ENCODE measurements at places on chromosomes 16 and 17. TPM values are rescaled to one million over a fixed set of nuclear protein-coding genes. Genes with fewer than 3 reads are reported as not detected.

DNA sequence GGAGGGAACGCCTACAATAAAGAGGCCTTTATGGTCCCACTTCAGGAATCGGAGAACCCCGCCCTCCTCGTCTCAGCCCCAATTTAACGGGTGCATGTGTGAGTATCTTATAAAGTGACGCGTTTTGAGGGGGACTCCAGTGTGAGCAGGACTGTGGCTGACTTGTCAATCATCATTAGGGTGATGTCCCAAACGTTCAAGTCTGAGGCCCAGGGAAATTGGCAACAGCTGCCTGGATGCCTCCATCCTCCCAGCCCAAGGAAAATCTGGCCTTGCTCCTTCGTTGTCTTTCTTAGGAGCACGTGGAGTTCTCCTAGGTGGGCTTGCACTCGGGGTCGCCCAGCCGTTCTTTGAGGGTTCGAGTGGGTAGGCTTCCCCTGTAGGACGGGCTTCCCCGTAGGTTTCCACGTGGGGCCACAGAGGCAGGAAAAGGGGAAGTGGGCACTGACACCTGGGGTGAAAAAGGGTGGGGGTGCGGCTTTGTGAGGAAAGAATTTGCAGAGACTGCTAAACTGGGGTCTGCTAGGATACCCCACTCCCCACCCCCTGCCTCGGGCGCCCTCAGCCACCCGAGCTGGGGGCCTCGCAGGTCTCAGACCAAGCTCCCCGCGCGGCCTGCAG is 561 bp upstream of the HERPUD1 start:
- no peaks in the 10 kb centered on the region for H3K27me3 ChIP-seq
- H3K4me3 ChIP-seq, result peak overlapping the region; percentile 95
- DNase-seq, result peak; percentile 30
- peaks cover 4% of the 10 kb centered on the region for H3K4me1 ChIP-seq
- H3K27ac ChIP-seq, result peak overlapping the region; percentile 98

DNA sequence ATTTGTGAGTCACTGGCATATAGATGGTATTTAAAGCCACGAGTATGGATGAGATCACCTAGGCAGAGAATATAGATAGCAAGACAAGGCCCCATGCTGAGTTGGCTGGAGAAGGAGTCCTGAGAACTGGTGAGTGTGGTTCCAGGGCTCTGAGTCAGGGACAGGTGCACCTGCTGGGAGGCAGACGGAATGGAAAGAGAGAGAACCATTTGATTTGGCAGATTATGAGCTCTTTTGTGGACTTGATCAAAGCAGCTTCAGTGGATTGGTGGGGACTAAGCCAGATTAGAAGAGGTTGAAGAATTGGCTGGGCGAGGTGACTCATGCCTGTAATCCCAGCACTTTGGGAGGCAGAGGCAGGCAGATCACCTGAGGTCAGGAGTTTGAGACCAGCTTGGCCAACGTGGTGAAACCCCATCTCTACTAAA is 4.3 kb upstream of the C16orf92 start:
- no peaks in the 10 kb centered on the region for H3K4me1 ChIP-seq
- no peak for DNase-seq
- no peak overlapping the region for H3K4me3 ChIP-seq
- no peaks in the 10 kb centered on the region for H3K27me3 ChIP-seq
- no peaks in the 10 kb centered on the region for H3K36me3 ChIP-seq
- no peak overlapping the region for H3K27ac ChIP-seq

DNA sequence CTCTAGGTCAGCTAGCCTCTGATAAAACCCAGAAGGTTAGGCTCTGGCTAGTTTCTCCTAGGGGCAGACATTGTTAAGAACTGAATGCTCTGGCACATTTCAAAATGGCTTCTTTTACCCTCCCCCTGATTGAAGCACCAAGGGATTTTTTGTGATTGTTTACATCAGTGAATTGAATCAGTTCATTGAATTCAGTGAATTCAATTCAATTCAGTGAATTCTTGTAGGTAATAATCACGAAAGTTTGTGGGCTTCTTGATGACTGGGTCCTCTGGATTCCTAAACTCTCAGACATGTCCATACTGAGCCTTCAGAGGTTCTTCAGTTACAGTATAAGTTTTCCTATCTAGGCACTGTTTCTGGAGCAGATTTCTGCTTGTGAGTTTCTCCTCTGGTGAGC is 135.2 kb upstream of the ELAC2 start:
- H3K4me3 ChIP-seq, result no peak overlapping the region
- H3K27me3 ChIP-seq, result no peaks in the 10 kb centered on the region
- DNase-seq, result no peak
- no peak overlapping the region for H3K27ac ChIP-seq
- H3K36me3 ChIP-seq, result no peaks in the 10 kb centered on the region
- H3K4me1 ChIP-seq, result no peaks in the 10 kb centered on the region

DNA sequence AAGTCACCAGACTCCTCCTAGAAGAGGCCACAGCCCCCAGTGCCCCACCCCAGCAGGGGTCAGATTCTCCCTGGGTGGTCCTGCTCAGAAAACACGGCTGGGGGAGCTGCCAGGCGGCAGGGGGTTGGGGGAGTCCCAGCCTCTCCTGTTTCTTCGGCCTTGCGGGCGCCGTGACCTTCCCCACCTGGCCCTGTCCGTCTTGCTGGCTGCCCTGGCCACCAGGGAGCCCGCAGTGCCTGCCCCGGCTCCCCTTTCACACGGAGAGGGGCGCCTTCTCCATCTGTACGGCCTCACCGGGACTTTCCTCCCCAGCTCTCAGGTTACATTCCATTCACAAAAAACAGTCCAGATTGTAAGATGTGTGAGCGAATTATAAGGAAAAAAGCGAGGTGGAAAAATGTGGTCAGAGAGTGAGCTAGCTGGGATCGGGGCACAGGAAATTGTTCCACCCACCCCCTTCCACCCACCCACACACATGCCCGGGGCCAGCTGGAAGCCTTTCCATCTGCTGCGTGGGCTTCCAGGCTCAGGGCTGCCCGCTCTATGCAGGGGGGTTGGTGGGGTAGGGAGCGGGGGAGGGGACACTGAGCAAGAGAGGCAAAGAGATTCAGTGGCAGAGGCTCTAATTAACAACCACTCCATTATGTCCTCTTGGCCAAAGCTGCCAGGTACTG is 14.6 kb upstream of the CIBAR2 start:
- no peaks in the 10 kb centered on the region for H3K36me3 ChIP-seq
- peaks cover 13% of the 10 kb centered on the region for H3K4me1 ChIP-seq
- H3K27ac ChIP-seq, result no peak overlapping the region
- no peaks in the 10 kb centered on the region for H3K27me3 ChIP-seq

- no peak overlapping the region for H3K27ac ChIP-seq
- no peak for DNase-seq
- no peaks in the 10 kb centered on the region for H3K4me1 ChIP-seq
- H3K36me3 ChIP-seq, result no peaks in the 10 kb centered on the region
Observed at GRCh38 chr16:80166082-80166481, 374.7 kb upstream of the DYNLRB2 start.

- H3K4me1 ChIP-seq, result peaks cover 8% of the 10 kb centered on the region
- no peaks in the 10 kb centered on the region for H3K36me3 ChIP-seq
- H3K4me3 ChIP-seq, result no peak overlapping the region
- no peak overlapping the region for H3K27ac ChIP-seq
Observed at GRCh38 chr17:50111673-50112655, 16.8 kb downstream of the PDK2 start.

- H3K27me3 ChIP-seq, result no peaks in the 10 kb centered on the region
- no peak overlapping the region for H3K4me3 ChIP-seq
- no peak for DNase-seq
- no peaks in the 10 kb centered on the region for H3K36me3 ChIP-seq
- H3K4me1 ChIP-seq, result no peaks in the 10 kb centered on the region
Observed at GRCh38 chr17:6423931-6424330, 11.0 kb downstream of the AIPL1 start.

- H3K4me3 ChIP-seq, result no peak overlapping the region
- H3K36me3 ChIP-seq, result no peaks in the 10 kb centered on the region
- H3K27me3 ChIP-seq, result no peaks in the 10 kb centered on the region
- DNase-seq, result no peak
- no peak overlapping the region for H3K27ac ChIP-seq
- peaks cover 2% of the 10 kb centered on the region for H3K4me1 ChIP-seq
Observed at GRCh38 chr17:47603830-47604597, 45.7 kb upstream of the KPNB1 start.

DNA sequence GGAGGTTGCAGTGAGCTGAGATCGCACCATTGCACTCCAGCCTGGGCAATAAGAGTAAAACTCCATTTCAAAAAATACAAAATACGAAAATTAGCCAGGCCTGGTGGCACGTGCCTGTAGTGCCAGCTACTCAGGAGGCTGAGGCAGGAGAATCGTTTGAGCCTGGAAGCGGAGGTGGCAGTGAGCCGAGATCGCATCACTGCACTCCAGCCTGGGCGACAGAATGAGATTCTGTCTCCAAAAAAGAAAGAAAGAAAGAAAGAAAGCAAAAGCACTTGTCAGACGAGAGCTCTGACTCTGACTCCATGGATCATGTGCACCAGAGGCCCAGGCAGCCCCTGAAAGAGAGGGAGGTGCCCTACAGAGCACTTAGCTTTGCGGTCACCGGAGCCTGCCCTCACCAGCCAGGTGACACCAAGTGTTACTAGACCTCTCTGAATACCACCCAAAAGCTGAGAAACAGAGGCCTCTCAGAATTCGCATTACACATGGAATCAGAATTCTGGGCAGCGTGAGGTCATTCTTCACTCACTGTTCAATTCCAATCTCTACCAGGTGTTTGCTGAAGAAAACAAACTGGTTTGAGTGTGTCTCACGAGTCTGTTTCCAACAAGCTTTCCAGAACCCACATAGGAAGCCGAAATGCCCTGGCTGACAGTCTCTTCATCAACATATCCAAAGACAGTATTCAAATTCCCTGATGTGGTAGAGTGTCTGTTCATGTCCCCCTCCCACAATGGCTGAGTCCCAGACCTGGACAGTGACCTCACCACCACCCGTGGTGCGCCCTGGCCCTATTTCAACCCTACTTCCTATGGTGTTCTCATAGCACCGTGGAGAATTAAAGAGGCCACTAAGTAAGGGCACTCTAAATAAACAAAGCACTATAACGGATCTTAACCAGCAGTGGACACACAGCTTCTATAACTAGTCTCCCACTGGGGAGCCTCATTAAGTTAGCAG is 1.5 kb downstream of the FLCN start:
- peak overlapping the region; percentile 94 for H3K4me3 ChIP-seq
- no peak for DNase-seq
- H3K36me3 ChIP-seq, result no peaks in the 10 kb centered on the region
- H3K4me1 ChIP-seq, result peaks cover 4% of the 10 kb centered on the region

GRCh38 chr17:64380985-64381384 is 9.7 kb downstream of the PECAM1 start:
- no peak for DNase-seq
- no peaks in the 10 kb centered on the region for H3K27me3 ChIP-seq
- peaks cover 10% of the 10 kb centered on the region for H3K4me1 ChIP-seq

DNA sequence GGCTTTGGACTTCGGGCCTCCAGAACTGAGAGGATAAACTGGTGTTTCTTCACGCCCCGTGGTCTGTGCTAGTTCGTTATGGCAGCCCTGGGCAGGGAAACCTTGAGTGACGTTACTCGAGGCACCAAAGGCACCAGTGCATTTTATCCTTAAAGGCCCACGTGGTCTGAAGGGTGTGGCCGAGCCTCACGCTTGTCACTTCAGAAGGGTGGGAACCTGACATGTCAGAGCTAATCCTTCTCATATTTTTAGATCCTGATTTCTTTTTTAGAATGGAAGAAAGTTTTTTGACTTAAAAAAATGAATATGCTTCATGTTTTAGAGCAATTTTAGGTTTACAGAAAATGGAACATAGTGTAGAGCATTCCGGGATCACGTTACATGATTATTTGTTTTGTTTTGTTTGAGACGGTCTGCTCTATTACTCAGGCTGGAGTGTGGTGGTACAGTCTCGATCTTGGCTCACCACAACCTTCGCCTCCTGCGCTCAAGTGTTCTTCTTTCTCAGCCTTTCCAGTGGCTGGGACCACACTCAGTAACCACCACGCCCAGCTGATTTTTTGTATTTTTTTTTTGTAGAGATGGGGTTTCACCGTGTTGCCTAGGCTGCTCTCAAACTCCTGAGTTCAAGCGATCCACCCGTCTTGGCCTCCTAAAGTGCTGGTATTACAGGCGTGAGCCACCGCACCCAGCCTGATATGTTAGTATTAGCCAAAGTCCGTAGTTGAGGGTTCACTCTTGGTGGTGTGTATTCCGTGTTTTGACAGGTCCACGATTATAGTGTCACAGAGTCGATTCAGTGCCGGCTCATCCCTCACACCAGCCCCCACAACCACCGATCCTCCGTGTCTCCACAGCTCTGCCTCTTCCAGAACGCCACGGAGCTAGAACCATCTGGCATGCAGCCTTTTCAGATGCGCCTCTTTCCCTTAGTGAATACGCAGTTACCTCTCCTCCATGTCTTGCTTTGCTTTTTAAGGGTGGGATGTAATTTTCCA is 47.9 kb downstream of the RAB11FIP3 start:
- no peaks in the 10 kb centered on the region for H3K4me1 ChIP-seq
- H3K4me3 ChIP-seq, result no peak overlapping the region
- H3K36me3 ChIP-seq, result no peaks in the 10 kb centered on the region
- DNase-seq, result no peak
- no peaks in the 10 kb centered on the region for H3K27me3 ChIP-seq
- H3K27ac ChIP-seq, result no peak overlapping the region

- H3K4me1 ChIP-seq, result no peaks in the 10 kb centered on the region
- no peak for DNase-seq
- H3K27me3 ChIP-seq, result no peaks in the 10 kb centered on the region
- H3K36me3 ChIP-seq, result no peaks in the 10 kb centered on the region
- H3K4me3 ChIP-seq, result no peak overlapping the region
Observed at GRCh38 chr17:44176671-44177501, 6.4 kb downstream of the ASB16 start.

DNA sequence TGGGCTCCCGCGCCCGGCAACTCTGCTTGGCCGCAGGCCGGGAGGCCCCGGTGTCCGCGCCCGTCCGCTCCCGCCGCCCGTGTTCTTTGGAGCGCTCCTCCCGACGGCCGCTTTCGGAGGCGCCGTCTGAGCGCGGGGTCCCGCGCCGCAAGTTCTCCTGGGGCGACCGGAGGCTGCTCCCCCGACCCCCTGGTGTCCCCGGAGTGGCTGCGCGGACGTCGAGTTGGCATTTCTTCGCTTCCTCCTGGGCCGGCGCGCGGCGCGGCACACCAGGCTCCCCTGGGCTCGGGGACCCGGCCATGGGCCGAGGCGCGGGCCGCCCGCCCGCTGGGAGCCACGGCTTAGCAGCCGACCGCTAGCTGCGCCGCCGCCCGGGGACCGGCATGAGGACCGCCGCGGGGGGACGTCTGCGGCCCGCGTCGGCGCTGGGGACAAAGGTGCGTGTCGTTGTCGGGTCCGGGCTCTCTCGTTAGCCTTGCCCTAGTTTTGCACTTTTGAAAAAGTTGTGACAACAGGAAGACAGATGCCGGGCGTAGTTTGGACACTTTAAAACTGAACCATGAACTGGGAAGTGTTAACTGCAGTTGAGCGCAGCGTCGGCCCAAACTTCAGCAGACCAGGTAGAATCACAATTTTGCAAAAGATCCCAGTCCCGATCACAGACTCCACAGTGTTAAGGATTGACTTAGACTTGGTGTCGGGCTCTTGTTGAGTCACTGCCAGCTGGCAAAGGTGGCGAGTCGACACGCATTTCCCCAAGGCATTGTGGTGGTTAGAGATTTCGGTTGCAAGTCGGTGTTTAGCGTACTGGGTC is 700 bp downstream of the UBN1 start:
- H3K4me3 ChIP-seq, result peak overlapping the region; percentile 63
- peaks cover 10% of the 10 kb centered on the region for H3K4me1 ChIP-seq
- DNase-seq, result peak; percentile 70
- H3K36me3 ChIP-seq, result no peaks in the 10 kb centered on the region

The KRT9 gene
- not detected for total RNA-seq

The NPIPA1 gene
- 155 TPM for total RNA-seq

The SLFN14 gene
- not detected for total RNA-seq

The KRT32 gene
- 0.18 TPM for total RNA-seq

The RHOT2 gene
- 84.4 TPM for total RNA-seq

The ACSM2A gene
- not detected for total RNA-seq

The MSLN gene
- 6.1 TPM for total RNA-seq

The PFAS gene
- total RNA-seq, result 6.6 TPM

The TPSD1 gene
- not detected for total RNA-seq

The ABCC3 gene
- 4.6 TPM for total RNA-seq

The GDPD3 gene
- 7.5 TPM for total RNA-seq

All from ovary (tissue), 10 donors.